Non-pigmented ciliary epithelial cell (primary cell): ENCODE measurements at places on chromosomes 6 and 20.

DNA sequence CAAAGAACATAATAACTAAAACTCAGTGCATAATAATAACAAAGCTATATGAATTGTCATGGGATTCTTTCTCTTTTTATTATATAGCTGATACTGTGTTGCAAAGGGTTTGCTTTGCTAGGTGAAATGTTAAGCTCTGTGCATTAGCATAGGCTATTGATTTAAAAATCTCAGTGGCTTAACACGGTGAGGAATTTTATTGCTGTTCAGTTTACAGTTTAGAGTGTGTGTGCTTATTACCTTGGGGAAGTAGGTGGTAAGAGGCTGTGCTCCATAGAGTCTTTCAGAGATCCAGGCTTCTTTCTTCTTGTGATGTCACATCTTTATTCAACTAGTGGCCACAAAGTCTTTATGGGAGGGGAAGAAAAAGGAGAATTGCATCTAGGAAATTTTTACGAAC is 55.7 kb downstream of the LRRC1 start:
- no peak for DNase-seq

DNA sequence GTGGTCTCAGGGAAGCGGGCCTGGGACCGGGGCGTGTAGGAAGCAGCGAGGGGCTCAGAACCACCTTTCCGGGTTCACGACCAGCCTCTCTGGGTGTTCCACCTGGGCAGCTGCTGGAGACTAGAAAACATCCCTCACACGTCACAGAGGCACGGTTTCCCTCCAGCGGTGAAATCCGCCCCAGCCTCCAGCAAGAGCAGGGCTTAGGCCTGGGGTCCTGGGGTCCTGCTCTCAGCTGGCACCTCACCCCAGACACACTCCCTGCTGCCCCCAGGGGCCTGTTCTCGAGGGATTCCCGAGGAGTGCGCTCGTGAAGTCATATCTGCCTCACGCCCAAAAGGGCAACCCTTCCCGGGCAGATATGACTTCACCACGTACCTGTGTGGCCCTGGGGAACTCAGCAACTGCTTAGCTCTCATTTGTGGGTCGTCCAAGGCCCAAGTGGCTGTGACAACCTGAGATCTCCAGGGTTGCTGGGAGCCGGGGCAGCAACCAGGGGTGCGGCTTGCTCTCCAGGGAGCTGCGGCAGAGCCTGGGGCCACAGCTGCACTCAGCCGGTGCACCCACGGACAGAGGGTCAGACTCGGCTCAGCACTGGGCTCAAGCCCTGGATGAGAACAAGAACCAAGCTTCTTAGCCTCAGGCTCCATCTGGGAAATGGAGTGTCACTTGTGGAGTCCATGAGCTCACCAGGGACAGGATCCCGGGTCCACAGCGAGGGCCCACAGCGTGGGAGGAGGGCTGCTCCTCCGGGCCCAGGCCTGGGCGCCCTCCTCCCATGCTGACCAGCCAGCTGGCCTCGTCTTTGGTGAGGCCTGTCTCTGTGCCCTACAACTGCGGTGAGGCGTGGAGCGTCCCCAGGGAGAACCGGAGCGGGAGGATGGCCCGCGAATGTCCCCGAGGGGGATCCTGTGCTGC is 661 bp downstream of the FNDC11 start:
- no peak for DNase-seq

DNA sequence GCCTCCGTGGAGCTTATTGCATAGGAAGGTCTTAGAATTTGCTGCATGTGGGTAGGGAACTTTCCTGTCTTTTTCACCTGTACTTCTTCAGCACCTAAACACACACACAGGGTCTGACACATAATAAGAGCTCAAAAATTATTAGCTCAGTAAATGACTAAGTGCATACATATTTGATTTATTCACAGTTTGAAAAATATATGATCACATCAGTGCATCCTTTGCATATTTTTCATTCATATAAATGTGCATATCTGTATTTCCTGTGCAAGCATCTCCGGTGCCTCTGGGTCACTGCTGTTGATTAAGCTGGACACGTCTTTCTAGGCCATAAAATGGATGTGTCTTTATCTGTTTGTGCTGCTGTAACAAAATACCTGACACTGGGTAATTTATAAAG is 234.7 kb downstream of the UST start:
- DNase-seq = no peak

DNA sequence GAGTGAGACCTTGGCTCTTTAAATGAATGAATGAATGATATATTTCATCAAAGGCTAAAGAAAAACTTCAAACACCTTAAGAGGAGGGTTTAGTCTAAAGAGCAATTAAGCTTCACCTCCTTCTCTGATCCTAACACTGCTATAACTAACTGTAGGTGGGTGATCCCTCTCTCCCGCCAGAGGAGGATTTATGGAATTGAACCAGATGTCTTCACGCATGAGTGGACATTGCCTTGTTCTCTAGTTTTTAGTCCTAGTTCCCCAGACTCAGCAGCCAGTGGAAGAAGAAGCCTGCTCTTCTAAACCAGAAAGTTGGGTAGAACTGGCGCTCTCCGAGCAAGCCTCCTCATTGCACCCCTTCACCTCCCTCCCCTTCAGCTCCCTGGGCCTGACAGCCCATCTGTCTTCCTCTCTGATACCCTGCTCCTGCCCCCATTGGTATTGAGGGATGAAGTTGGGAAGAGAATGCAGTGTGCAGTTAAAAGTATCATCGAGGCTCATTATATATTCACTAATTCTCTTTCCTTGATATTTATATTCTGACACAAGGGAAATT is 142.7 kb downstream of the ARID1B start:
- no peak for DNase-seq

GRCh38 chr20:61435184-61435822 is 183.2 kb downstream of the CDH4 start:
- DNase-seq = no peak

- no peak for DNase-seq
Measured at GRCh38 chr6:55281215-55281614, 46.1 kb upstream of the GFRAL start.

DNA sequence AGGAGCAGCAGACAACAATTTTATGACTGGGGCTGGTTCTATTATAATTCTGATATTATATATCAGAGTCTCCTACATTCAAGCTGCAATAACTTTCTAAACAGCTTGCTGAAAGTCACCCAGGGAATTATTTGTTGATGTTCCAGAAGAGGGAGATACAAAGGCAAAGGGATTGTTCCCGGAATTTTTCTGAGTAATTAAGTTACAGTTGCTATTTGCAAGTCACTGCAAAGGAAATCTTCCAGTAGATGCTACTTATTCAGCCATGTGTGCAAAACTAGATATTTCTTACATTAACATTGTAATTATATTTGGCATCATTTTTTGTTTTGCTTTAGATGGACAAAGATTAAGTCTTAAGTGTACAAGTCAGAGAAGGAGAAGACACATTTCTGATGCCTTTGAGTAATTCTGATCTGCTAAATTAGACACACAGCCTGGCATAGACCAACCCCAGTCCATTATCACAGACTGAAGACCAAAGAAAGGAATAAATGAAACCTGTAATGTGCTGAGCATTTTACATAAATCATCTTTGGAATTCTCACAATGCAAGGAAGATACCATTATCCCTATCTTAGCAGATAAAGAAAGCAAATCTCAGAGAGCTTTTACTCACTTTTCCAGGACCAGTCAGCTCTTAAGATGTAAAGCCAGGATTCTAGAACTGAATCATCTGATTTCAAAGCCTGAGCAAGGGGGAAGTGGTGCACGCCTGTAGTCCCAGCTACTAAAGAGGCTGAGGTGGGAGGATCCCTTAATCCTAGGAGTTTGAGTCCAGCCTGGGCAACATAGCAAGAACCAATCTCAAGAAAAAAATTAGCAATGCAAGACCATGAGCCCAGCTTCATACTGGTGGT is 62.6 kb upstream of the AKAP12 start:
- DNase-seq = no peak

GRCh38 chr6:43644940-43645612 is at the start of gene RSPH9:
TSS of gene RSPH9 (plus strand) at chr6:43645036. CDS start at chr6:43645099, 63 bp downstream.
- no peak for DNase-seq

DNA sequence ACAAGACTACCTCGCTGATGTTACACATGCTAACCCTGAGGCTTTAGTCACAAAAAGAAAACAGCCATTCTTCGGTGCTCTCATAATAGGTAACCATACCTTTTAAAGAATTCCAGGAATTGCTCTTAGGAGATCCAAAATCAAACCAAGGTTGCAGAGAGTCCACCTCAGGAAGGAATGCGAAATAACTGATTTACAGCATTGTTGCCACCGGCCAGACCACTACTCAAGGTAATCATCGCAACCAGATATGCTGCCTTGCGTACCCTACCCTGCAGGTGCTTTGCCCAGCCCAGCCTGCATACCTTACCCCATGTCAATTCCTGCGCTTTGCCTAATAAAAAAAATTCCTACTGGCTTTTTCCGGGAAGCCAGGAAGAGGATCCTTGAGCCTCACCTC is 27.0 kb downstream of the NUP153 start:
- DNase-seq = no peak

DNA sequence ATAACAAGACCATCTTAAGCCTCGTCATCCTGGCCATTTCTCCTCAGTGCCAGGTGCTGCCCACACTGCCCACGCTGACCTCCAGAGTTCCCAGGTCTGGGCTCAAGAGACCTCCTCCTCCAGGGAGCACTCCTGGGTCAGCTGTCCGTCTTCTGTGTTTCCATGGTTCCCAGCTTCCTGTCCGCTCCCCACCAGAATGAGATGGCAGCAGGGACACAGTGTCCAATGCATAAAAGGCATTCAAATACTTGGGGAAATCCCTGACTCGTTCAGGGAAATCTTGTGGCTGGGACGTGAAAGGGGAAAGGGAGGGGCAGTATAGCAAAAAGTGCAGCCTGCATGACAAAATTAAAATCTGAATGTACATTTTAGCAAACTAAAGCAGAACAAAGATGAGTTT is 54.3 kb downstream of the SLC23A2 start:
- DNase-seq = no peak

DNA sequence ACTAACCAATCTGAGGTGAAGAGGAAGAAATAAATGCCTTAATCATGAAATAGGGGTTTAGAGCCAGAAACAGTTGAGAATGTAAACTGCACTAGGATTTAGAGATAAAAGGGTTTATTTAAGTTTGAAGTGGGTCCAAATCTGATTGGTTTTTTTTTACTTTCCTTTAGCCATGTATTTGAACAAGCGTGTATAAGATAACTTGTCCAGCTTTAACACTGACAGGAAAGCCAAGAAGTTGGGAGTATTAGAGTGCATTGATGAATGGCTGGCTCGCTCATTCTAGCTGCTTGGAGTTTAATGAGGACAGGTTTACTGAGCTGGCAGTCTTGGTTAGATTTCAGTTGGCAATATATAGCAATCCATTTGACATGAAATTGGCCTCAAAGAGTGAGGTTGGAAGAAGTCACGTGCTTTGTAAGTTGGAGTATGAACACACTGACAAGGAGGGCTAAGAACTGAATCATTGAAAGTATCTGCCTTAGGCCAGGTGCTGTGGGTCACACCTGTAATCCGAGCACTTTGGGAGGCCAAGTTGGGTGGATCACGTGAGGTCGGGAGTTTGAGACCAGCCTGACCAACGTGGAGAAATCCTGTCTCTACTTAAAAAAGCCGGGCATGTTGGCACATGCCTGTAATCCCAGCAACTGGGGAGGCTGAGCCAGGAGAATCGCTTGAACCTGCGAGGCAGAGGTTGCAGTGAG is 13.7 kb downstream of the SRSF3 start:
- DNase-seq = no peak

GRCh38 chr6:132730560-132730959 is 16.7 kb upstream of the VNN1 start:
- DNase-seq = peak; percentile 47

- no peak for DNase-seq
Measured at GRCh38 chr6:150689900-150690590, 90.4 kb downstream of the PLEKHG1 start.

- DNase-seq = no peak
Measured at GRCh38 chr6:166937746-166938145, 18.6 kb downstream of the RNASET2 start.

DNA sequence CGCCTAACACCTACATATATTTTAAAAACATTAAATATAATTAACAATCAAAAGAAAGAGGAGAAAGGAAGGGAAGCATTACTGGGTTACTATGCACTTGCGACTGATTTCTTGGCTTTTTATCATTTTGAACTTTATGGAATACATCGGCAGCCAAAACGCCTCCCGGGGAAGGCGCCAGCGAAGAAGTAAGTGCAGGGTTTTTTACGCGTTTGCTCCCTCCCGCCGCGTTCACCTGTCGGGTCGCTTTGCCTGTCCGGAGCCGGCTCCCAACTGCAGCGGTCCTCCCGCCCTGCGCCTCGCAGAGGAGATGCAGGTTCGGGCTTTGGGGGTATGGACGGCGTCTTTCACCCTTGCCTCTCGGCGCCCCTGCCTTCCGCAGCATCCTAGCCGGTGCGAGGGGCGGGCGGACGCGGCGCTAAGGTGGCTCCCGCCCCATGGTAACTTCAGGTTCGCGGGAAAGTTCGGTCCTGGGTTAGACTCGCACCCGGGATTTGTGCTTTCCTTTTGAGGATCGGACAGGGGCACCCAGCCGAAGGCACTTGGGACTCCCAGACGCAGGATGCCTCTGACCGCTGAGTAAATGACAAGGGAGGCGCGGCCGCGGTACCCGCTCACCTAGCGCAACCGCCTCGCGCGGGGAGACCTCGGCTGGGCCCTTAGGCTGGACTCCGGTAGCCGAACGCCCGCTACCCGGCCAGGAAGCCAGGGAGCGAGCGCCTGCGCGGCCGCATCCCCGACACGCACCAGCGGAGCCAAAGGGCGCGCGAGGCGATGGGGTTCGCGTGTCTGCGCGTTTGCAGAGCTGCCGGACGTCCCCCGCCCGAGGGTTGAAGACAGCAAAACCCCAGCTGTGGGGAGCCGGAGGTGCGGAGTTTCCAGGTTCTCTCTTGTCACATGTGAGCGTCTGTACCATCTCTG is 891 bp downstream of the RSPO3 start:
- no peak for DNase-seq

GRCh38 chr20:2742934-2743559 is 50.5 kb downstream of the EBF4 start:
- DNase-seq = peak; percentile 5

GRCh38 chr20:54308804-54309203 is 100.9 kb downstream of the PFDN4 start:
- no peak for DNase-seq

GRCh38 chr6:111667931-111668330 is 62.3 kb upstream of the TRAF3IP2 start:
- no peak for DNase-seq

DNA sequence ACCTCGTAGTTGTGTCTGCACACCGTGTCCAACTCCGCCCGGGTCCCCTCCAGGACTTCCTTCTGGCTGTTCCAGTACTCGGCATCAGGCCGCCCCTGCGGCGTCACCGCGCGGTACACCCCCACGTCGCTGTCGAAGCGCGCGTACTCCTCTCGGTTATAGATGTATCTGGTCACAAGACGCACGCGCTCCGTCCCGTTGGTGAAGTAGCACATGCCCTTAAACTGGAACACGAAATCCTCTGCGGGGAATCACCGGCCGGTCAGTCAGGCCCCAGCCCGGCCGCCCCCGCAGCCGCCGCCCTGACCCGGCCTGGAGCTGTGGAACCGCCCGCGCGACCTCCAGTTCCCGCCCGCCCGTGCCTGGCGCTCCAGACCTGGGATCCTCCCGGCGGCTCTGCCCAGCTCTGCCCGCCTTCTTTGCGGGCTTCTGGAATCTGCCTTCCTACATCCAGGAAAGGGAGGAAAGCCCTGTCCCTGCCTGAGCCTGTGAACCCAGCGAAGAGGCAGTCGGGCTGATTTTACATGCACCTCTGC is 1.6 kb downstream of the HLA-DQB1 start:
- DNase-seq = no peak
